Stimulated activated CD4-positive, alpha-beta T cell treated with anti-CD3 and anti-CD28 coated beads, Interleukin-12 subunit alpha, Interleukin-12 subunit beta, amount 100 ng/mL, for 4 hours (primary cell): ENCODE measurements at places on chromosomes 2 and 18.
A peak's percentile ranks its signal among the peaks of the same experiment; 100 is the strongest.

DNA sequence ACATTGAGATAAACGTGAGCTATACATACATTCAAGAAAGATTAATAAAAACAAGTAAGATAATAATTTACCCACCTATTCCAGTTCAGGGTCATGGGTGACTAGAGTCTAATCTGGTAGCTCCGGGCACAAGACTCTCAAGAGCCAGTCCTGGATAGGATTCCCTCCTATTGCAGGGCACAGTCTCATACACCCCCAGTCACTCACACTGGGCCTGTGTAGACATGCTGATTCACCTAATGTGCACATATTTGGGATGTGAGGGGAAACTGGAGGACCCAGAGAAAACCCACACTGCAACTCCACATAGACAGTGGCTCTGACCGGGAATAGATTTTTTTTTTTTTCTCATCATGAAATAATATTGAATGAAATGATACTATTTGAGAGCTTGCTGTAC lies 81.5 kb upstream of the THUMPD2 start:
- no peak for DNase-seq

GRCh38 chr2:85734942-85735608 lies 18.7 kb upstream of the ATOH8 start:
- DNase-seq: no peak

GRCh38 chr18:1914489-1914888 lies 656.8 kb downstream of the METTL4 start:
- no peak for DNase-seq

GRCh38 chr2:206083602-206084438 lies 2.2 kb downstream of the INO80D start:
- peak; percentile 16 for DNase-seq

DNA sequence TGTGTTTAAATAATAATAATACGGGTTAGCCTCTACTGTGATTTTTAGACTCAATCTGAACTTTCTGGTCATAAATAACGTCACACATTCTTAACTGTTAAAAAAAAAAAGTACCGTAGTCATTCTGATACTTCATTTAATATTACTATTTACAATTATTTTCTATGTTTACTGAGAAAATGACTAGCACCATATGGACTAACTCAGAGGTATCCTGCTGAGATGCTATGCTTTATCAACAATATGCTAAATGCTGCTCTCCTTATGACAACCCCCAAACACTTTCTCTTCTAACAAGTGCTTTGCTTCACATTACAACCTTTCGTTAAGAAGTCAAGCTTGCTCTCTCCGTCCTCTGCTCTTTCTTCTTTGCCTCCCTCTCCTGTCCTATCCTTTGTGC lies 182.1 kb downstream of the AFF3 start:
- no peak for DNase-seq

GRCh38 chr18:11336241-11336640 lies 186.9 kb upstream of the PIEZO2 start:
- no peak for DNase-seq

DNA sequence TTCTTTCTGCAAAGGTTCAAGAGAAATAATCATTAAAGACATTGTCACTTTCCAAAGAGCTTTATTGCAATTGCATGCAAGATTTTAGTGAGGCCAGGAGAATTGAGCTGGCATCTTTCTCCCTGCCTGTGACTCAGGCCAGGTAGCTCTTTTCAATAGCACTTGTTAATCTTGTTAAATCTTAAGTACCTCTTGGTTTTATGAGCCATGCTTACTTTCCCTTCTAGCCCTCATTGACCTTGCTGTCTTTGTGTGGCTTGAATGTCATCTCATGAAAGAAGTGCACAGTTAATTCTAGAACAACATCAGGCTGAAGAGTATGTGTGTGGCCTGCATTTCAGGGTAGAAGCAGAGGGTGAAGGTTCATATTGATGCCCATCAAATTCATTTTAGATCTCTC lies 14.8 kb upstream of the LGALSL start:
- no peak for DNase-seq

DNA sequence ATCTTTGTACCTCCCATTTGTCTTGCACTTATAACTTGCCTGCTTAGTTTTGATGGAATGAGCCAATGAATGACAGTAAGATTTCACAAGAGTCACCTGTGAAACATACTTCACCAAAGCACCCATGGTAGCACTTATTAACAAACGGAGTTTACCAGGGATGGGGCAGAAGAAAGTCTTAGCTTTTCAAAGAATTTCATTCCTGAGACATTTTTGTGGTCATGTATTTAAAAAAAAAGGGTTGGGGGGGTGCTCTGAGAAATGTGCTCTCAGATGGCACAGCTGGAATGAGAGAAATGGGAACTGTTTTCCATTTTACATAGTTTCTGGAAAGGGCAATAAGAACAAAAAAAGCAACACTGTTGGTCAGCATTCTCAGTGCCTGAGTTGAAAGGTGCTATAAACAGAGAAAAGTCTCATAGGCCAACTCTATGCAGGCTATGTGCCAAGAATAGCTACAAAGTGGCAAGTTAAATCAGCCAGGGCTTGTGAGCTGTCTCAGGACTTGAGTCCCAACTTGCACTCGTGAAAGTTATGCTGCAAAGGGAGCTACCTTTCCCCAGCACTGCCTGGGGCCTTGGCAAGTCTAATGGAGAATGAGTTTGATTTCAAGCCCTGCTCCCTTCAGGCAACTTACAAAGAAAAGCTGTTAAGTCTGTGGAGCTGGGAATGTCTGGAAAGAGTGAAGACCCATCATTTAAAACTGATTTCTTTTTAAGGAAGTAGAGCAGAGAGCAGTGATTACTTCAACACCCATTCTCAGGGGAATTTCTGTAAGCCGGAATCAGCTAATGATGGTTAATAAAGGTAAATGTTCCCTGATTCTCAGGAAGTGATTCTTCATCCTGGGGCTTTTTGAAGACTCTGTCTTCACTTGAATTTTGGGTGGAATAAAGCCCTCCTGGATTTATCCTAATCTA lies 170.6 kb downstream of the SLC8A1 start:
- DNase-seq: no peak

- DNase-seq: no peak
These were observed 171.8 kb upstream of the KLF7 start for GRCh38 chr2:207337234-207338219.

- DNase-seq: no peak
These were observed 45.8 kb upstream of the CDKL4 start for GRCh38 chr2:39289609-39290008.

GRCh38 chr18:76604108-76604934 lies 109.3 kb upstream of the ZNF516 start:
- no peak for DNase-seq

DNA sequence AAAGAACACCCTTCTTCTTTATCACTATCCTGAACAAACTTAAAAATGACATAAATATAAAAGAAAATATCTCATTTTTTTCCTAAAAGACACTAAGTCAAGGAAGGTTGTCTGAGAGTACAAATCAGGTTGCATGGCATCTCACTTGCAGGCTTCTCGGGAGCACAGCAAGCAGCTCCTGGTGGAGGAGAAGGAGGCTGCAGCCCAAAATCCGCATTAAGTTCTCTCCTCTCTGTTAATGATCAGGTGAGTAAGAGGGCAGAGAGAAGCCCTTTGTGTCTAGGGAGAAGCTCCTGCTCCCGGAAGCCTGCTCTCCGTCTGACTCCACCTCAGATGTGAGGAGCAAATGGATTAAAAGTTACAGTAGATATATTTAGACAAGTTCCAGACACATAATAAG lies 35.0 kb upstream of the DOK6 start:
- no peak for DNase-seq

- no peak for DNase-seq
These were observed 125.5 kb downstream of the IRS1 start for GRCh38 chr2:226674123-226674522.

DNA sequence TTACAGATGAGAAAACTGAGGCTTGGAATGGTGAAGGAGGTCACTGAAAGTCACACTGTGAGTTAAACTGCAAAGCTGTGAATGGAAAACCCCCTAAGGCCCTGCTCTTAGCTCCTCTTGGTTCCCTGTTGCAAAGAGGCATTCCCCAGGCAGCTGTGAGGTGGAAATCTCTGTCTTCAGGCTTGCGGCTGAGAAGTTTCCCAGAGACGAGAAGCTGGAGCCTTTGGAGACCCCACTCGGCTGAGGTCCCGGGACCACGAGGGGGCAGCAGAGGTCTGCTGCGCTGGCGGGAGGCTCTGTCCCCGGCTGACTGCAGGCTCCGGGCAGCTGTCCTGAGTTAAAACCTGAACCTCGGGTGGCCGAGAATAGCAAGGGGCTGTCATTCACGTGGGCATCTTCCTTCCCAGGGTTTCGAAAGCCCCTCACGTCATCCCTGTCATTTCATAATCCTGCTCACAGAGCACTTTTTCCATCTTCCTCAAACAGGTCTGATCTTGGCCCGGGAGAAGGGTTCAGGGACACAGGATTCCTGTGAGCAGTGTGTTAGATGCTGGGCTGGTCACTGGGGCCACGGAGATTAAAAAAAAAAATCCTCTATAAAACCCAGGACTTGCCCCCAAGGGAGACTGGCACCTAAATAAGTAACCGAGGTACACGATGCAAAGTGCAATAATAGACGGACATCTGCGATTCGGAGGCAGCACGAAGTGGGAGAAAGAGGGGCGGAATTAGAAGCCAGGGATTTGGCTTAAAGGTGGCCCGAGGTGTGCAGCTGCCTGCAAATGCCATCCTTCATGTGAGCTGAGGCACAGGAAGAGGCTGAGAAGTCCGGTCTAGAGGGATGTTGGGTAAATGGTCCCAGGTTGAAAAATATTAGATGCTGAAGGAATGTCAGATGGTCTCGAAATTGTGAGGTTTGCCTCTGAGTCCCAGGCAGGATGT lies 24.6 kb upstream of the ATOH8 start:
- peak; percentile 79 for DNase-seq

DNA sequence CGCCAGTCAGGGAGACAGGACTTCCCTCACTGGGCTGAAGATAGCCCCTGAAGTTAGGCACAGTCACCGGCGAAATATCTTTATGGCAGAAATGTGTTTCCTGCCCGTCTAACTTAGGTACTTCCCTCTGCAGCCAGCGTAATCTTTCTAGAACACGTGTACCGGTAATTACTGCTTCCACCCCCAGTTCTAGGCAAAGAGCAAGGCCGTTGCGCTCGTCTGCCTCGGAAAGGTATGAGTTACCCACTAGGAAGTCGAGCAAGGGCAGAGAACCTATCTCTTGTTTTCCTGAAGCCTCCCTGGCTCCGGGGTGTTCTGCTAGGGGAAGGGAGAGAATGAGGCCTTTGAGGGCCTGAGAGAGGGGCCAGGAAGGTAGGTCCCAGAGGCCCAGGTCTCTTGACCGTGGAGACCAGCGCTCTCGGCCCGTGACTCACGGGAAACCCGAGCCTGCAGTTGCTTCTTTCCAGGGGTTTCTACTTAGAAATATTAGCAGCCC lies 70.0 kb downstream of the TWSG1 start:
- DNase-seq: peak; percentile 21

DNA sequence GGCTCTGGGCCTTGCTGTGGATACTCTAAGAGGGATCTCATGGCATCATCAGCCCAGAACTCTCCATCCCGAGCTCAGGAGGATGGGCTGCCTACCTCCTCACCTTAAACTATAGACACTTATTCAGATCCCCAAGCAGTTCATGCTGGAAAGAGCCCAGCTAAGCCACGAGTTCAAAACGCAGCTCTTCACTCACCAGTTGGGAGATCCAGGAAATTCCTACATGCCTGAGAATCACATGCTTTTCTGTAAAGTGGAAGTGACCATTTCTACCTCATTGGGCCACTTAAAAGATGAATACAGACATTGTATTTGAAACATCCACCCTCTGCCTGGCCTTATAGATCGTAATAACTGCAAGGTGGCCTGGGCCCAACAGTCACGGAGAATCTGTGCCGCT lies 6.6 kb downstream of the ATOH8 start:
- no peak for DNase-seq

- DNase-seq: no peak
These were observed 160.0 kb upstream of the PGAP1 start for GRCh38 chr2:197086500-197086899.

- DNase-seq: no peak
These were observed 207.1 kb downstream of the MCFD2 start for GRCh38 chr2:46708492-46708891.

DNA sequence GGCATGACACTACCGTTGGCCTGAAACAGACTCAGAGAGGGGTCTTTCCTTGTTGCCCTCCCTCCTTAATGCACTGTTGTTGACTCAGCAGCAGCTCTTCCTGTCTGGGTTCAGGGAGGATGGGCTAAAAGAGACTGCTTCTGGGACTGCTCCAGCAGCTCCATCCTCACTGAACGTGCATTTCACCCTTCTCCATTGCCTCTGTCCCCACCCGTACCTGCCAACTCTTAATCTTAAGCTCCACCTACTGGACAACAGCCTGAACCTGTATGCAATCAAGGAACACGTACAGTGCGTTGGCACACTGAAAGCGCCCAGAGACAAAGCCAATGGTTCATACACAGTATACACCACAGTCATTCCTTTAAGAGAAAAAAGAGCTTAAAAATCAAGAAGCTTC lies 230.8 kb upstream of the RAB6C start:
- no peak for DNase-seq

DNA sequence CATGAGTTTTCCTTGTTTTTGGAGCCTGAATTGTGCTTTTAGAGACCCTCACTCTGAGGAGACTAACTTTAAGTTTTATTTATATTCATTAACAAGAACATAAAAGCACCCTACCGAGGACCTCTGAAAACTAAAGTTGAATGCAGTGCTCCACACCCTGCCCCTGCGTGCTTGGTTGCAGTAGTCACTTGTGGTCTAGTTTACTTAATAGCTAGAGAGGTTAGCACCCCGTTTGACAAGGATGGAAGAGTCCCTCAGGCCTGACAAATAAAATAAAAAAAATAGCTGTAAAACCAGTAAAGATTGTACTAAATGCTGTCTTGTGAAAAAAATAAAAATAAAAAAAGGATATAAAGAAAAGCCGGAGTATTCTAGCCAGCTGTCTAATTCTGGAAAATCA lies 395.2 kb downstream of the MTX2 start:
- no peak for DNase-seq

GRCh38 chr2:215275824-215276223 lies 36.0 kb upstream of the ATIC start:
- DNase-seq: no peak

GRCh38 chr18:5455674-5456073 lies 88.1 kb downstream of the EPB41L3 start:
- DNase-seq: no peak

GRCh38 chr18:8339952-8340351 lies 269.3 kb upstream of the RAB12 start:
- DNase-seq: no peak

DNA sequence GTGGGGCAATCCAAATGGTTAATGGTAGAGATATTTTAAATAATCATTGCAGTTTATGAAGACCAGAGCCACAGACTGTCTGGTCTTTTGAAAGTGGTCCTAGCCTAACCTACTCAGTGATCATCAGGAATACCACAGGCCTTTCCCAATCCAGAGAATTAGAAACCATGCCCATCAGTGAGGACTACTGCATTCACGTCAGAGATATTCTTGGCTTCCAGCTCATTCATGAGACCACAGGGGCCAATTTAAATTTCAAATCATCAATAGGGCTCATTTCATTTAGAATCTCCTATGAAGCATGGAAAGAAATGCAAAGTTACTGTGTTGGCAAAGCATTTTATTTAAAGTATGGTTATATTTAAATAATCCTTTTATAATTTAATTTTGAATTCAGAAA lies 362.3 kb upstream of the KCNJ3 start:
- no peak for DNase-seq
